Stimulated activated CD4-positive, alpha-beta T cell treated with anti-CD3 and anti-CD28 coated beads, Interleukin-4, amount 100 ng/mL, for 4 hours (primary cell): ENCODE measurements at places on chromosomes 5 and 9.

- no peak for DNase-seq
These were observed 38.8 kb downstream of the LPCAT1 start for GRCh38 chr5:1484730-1485578.

GRCh38 chr9:98491231-98491651, 217.5 kb downstream of the GABBR2 start:
- no peak for DNase-seq

GRCh38 chr5:71977311-71977710, 130.0 kb upstream of the MAP1B start:
- no peak for DNase-seq

- no peak for DNase-seq
These were observed 116.6 kb upstream of the BNC2 start for GRCh38 chr9:16987026-16987425.

- no peak for DNase-seq
These were observed 124.3 kb downstream of the COL23A1 start for GRCh38 chr5:178465861-178466288.

- DNase-seq, result no peak
These were observed 80.0 kb upstream of the NFIL3 start for GRCh38 chr9:91503673-91504081.

DNA sequence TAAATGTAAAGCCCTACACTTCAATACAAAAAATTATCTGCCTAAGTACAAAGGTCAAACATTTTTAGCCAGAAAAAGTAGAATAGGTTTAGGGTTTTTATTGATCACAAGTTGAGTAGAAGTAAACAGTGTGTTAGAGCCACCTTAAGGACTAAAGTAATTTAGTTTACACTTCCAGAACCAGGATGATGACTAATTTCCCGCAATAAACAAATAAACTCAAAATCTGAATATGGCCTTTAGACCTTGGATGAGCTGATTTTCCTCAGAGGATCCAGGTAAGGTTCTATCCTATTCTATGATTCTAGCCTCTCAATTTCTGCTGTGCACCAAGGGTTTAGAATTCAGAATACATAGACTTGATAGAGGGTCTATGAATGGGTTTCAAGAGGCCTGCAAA, 179.4 kb upstream of the TBCA start:
- no peak for DNase-seq

- no peak for DNase-seq
These were observed 100.5 kb downstream of the TLE4 start for GRCh38 chr9:79672236-79672635.

- no peak for DNase-seq
These were observed 23.3 kb upstream of the ABLIM3 start for GRCh38 chr5:149117970-149118369.

GRCh38 chr5:157558041-157558595, 17.5 kb downstream of the ADAM19 start:
- no peak for DNase-seq
